Stromal cell of bone marrow (primary cell): ENCODE measurements at places on chromosomes 7 and 10.

GRCh38 chr7:116970238-116970910 is 17.1 kb downstream of the ST7 start:
- no peak for DNase-seq

GRCh38 chr10:88271761-88272543 is 311.2 kb downstream of the RNLS start:
- DNase-seq: peak; percentile 16

DNA sequence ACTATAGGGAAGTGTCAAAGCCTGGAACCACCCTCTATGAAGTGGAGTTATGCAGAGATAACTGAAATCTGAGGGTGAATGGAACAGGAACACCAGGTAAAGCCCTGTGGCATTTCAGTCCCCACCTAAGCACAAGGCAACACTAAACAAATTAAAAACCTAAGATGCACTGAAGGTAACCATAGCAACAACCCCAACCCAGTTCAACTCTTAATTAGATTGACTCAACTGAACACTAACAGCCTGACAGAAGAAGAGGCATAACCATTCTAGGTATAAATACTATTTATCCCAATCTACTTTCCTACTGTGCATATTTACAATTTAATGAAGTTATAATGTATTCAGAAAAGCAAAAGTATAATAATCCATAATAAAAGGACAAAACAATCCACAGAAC is 9.2 kb upstream of the GIMAP5 start:
- DNase-seq: no peak

DNA sequence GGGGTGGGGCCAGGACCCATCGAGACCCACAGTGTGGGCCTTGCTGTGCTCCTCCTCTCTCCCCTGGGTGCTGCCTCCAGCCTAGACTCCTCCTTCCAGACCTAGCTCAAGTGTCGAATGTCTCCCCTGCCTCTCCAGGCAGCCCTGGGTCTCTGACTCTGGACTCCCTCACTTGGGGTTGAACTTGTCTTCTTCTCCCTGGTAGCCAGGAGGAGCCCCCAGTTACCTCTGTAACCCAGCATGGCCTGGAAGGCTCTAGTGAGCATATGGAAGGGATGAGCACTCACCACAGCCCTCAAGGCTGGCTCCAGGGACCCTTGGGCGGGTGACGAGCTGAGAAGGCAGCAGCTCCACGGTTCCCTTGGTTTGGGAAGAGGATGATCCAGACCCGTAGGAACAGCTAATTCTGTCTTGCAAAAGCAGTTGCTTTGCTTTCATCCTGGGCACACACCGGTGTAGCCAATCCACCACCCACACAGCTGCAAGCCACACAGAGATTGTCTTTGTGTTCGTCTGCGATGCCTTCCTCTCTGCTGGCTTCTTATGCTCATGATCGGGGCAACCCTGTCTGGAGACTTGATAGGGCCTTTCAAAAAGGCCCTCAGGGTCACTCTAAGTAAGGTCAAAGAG is 52.3 kb upstream of the ANTXRL start:
- no peak for DNase-seq

DNA sequence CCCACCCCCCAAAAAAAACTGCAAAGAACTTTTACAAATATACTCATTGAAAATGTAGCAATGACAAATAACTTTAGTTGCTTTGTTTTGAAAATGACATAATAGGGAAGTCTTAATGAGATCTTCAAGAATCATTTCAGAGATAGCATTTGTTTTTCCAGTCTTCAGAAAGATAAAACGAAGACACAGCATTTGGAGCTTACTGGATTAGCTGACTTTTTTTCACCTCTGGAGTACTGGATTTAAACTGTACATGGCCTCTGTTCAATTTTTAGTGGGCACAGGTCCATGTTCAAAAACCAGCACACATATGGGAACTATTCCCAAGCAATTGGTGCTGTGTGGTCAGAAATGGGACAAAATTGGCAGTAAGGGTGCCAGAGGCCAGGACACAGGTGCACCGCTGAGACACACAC is 3.9 kb downstream of the RAB11FIP2 start:
- no peak for DNase-seq

DNA sequence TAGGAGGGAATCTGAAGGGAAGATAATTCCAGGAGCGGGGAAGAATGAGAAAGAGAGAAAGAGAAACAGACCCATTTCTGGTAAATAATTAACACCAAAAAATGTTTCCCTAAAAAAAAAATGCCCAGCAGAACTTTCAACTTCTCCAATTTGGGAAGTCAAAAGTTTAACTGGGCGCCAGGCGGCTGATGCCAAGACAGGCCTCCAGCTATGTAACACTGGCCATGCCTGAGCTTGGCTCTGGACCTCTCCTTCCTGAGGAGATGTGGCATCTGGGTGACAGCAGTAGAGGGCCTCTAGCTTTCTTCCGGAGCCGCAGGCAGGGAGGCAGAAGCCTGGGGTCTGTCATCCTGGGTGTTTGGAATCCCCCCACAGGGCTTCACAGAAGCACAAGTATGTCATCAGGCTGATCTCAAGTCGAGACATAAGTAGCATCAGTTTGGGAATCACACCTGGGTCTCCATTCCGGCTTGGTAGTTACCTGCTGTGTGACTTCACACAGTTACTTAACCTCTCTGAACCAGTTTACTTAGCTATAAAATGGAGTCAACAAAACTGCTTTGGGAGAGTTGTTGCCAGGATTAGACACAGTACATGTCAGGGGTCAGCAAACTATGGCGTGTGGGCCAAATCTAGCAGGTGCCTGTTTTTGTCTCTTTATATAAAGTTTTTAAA is 50.5 kb upstream of the TCF7L2 start:
- no peak for DNase-seq

- no peak for DNase-seq
Measured at GRCh38 chr10:31593124-31593523, 274.1 kb downstream of the ZEB1 start.
